ENCODE measurements at places on chromosomes 16 and 17.

- DNase-seq = no peak
Observed at GRCh38 chr16:73034374-73034773, 13.6 kb downstream of the ZFHX3 start.

DNA sequence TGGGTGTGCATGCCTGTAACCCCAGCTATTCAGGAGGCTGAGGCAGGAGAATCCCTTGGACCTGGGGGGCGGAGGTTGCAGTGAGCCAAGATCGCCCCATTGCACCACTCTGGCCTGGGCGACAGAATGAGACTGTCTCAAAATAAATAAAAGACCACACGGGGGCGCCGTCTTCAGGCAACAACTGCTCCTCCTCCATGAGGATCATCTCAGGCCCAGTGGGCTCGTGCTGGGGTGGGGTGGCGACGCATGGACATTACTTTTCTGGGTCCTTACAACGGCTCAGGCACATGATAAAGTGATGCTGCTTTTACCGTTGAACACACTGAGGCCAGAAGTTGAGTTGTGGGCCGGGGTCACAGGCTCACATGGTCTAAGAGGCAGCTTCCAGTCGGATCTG lies 56.2 kb downstream of the PRMT7 start:
- DNase-seq = peak; percentile 65

- no peak for DNase-seq
Observed at GRCh38 chr16:89355007-89355406, 135.4 kb downstream of the ANKRD11 start.

DNA sequence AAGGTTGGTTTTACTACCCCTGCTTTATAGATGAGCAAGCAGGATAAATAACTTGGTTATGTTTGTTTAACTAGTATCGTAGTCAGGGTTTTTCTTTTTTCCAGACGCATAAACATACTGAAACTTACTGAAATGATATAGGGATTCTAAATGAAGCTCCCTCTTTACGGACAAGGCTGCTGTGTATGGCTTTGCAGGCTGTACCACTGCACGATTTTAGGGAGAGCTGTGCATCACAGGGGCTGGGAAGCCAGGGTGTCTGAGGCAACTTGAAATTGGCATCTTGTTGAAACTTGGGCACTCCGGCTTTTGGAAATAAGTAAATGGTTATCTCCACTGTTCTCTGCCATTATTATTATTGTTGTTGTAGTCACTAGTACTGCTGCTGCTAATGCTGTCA lies 218.1 kb upstream of the CDH8 start:
- no peak for DNase-seq

- no peak for DNase-seq
Observed at GRCh38 chr17:35713069-35713728, 18.2 kb upstream of the RASL10B start.

GRCh38 chr17:27504188-27504995 lies 48.1 kb downstream of the KSR1 start:
- DNase-seq = no peak

DNA sequence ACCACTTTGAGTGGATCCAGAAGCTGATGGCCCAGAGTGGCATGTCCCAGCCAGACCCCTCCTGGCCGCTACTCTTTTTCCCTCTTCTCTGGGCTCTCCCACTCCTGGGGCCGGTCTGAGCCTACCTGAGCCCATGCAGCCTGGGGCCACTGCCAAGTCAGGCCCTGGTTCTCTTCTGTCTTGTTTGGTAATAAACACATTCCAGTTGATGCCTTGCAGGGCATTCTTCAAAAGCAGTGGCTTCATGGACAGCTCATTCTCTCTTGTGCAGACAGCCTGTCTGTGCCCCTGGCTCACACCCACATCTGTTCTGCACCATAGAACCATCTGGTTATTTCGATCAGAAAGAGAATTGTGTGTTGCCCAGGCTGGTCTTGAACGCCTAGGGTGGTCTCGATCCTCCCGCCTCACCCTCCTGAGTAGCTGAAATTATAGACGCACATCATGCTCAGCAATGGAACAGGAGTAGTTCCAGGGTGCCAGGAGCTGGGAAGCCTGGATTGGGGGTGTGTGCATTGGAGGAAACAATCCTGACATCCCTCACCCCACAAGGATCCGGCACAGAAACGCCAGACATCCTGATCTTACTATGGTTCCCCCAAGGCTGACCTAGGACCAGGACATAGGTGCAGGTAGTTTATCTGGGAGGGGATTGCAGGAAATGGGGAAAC lies 4.6 kb downstream of the PRSS21 start:
- no peak for DNase-seq

GRCh38 chr17:17355426-17355825 lies 52.3 kb downstream of the NT5M start:
- no peak for DNase-seq

- DNase-seq = peak; percentile 56
Observed at GRCh38 chr17:3890082-3890877, 2.6 kb downstream of the CAMKK1 start.

DNA sequence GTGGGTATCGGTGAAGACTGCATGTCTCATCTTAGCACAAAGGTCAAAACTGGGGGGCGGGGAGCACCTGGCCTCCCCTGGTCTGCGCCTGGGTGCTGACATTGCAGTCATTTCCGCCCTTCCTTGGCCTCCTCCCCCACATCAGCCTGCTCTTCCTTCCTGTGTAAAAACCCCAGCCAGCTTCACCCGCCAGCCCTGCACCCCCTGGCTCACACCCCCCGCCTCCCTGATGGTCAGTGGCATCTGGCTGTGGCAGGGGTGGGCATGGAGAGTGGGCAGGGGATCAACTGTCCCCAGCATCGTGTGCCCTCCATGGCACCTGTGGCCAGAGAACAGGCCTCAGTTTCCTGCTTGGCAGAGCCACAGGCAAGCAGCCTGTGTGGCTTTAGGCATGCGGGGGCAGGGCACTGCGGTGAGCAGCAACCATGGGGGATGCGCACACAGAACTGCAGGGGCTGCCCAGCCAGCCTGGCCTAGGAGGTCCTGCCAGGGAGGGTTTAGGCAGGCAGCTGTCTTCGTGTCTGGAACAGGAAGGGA lies 26.5 kb upstream of the LASP1NB start:
- no peak for DNase-seq

GRCh38 chr16:28882551-28883160 lies 4.4 kb downstream of the ATP2A1 start:
- DNase-seq = no peak

DNA sequence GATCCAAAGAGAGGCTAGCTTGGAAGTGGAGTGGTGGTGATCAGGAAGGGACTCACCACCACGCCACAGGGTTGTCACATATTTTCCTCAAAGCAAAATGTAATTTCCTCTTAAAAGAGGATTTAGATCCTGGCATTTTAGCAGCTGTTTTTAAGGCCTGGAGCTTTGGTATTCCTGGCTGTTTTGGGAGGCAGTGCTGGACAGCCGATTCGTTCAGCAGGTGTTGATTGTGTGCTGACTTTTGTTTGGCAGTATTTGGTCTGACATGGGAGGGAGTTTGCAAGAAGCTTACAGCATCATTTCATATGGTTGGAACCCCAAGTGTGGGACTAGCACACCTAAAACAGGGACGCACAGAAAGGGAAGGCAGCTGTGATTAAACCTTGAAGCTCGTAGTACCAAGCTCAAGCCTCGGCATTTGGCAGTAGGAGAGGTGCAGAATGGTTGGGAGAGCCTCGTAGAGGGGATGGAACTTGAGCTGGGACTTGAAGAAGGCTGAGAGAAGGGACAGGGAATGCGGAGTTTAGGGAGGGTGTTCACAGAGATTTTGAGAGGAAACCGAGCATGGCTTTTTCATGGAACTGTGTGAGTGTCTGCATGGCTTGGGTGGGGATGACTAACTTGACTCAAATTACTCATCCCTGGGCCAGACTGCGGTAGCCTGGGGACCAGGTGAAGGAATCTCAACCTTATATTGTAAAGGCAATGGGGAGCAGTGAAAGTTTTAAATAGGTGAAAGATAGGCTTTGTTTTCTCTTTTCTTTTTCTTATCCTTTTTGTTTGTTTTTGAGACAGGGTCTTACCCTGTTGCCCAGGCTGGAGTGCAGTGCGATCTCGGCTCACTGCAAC lies 52.3 kb downstream of the RPTOR start:
- DNase-seq = no peak

DNA sequence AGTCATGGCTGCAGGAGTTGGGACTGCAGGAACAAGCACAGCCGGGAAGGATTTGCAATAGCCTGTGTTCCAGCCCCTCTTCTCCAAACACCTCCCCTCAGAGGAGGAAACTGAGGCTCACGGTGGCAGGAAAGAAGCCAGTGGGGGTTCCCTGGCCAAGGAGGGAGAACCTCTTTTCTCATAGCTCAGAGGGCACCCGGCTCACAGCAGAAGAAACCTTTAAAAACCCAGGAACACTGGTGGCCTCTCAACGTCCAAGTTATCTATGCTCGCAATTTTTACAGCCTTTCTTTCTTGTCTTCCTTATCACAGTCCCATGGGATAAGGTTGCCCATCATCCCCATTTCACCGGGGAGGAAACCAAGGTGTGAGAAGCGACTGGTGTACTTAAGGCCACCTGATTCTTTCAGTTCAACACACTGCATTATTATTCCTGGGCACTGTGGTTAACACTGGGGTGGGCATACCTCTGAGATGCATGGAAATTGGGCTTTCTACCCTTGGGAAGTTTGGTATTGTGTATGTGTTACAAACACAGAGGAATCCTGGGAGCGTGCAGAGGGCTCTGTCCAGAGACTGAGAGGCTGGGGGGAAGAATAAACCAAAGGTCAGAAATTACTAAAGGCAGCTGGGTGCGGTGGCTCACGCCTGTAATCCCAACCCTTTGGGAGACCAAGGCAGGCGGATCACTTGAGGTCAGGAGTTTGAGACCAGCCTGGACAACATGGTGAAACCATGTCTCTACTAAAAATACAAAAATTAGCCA lies 791 bp upstream of the ZNF629 start:
- DNase-seq = no peak

DNA sequence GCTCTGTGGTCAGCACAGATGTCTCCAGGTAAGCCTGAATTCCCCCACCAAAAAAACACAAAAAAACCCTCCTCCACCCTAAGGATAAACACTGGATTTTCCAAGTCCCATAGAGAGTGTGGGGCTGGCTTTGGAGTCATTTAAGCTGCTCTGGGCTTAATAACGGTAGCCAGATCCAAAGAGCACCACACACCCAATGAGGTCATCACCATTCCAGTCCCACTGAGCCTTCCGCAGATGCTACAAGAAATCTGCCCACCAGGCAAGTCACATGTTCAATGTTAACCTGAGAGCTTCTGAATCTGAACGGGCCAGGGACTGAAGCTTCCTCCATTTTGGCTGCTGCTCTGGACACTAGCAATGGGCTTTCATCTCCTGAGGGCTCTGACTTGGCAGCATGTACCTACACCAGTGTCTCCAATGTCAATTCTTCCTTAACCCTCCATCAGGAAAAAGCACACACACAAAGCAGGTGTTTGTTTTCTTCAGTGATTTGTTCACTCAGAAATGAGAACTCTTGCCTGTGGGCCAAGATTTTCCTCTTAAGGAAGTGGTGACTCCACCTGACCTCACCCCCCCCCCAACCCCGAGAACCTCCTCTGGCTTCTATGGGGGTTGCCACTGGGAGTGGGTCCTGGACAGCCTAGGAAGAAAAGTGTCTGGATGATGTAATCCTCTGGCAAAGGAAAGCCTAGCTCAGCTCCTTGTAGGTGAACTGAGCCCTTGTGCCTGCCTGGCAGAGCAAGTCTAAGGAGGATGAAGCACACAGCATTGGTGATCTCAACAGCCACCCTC lies 220.1 kb downstream of the FOXL1 start:
- no peak for DNase-seq

DNA sequence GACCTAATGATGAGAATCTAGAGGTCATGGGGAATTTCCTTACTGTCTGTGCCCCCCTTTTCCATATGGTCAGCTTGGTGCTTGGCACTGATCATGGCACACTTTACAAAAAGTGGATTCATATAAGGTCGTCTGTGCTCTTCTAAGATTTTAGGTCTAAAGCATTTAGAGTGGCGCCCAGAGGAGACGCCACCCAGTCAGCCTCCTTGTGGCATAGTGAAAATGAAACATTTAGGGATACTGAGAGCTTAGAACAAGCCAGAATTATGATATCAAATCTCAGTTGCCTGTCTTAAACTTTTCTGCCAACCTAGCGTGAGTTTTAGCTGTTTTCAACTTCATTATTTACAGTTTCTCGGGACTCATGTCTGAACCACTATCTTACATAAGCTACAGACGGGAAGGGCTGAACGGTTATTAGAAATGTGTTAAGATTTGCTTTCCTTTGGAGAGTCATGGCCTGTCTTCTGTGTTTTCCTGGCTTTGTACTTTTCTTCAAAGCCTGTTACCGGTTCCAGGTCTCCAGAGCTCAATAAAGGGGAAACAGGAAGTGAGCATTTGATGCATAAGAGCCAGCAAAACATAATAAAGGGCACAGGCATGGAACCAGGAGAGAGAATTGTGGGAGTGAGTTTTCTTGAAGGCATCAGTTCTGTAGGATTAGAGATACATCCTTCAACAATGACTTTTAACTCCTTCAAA lies 13.7 kb downstream of the ZNRF1 start:
- DNase-seq = no peak

Measured in erythroblast (primary cell).